ENCODE measurements at places on chromosomes 4 and X. TPM values are rescaled to one million over a fixed set of nuclear protein-coding genes. Genes with fewer than 3 reads are reported as not detected.

The CXCL3 gene
- not detected for total RNA-seq

The HSFX4 gene
- not detected for total RNA-seq

The TRAM1L1 gene
- total RNA-seq = not detected

The CDS1 gene
- 0.15 TPM for total RNA-seq

The CLOCK gene
- 15.2 TPM for total RNA-seq

The CCKAR gene
- not detected for total RNA-seq

The SMIM43 gene
- not detected for total RNA-seq

The RPL9 gene
- total RNA-seq = 2,048 TPM

The FDCSP gene
- total RNA-seq = not detected

DNA sequence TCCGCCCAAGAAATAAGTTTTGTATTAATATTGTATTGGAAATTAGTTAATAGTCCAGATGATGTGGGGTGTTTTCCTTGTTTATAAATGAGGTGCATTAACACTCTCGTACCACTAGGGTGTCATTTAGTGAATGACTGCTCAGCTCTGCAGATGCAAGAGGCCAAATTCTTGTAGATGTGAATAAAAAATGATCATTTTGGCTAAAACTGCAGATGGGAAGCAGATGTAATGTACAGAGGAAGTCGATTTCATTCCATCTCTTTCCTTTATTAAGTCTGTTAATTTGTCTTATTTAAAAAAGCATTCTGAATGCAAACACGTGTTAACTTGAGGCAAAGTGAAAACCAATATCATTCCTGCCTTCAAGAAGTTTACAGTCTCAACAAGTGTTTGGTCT is 108.1 kb downstream of the DHX15 start:
- peaks cover 17% of the 10 kb centered on the region for H3K4me1 ChIP-seq
- no peaks in the 10 kb centered on the region for H3K36me3 ChIP-seq
- H3K27me3 ChIP-seq = peaks cover 6% of the 10 kb centered on the region

GRCh38 chr4:81628489-81628888 is 156.8 kb upstream of the RASGEF1B start:
- peaks cover 30% of the 10 kb centered on the region for H3K4me1 ChIP-seq
- H3K27ac ChIP-seq = no peak overlapping the region
- H3K36me3 ChIP-seq = no peaks in the 10 kb centered on the region
- no peaks in the 10 kb centered on the region for H3K27me3 ChIP-seq
- no peak overlapping the region for H3K4me3 ChIP-seq

DNA sequence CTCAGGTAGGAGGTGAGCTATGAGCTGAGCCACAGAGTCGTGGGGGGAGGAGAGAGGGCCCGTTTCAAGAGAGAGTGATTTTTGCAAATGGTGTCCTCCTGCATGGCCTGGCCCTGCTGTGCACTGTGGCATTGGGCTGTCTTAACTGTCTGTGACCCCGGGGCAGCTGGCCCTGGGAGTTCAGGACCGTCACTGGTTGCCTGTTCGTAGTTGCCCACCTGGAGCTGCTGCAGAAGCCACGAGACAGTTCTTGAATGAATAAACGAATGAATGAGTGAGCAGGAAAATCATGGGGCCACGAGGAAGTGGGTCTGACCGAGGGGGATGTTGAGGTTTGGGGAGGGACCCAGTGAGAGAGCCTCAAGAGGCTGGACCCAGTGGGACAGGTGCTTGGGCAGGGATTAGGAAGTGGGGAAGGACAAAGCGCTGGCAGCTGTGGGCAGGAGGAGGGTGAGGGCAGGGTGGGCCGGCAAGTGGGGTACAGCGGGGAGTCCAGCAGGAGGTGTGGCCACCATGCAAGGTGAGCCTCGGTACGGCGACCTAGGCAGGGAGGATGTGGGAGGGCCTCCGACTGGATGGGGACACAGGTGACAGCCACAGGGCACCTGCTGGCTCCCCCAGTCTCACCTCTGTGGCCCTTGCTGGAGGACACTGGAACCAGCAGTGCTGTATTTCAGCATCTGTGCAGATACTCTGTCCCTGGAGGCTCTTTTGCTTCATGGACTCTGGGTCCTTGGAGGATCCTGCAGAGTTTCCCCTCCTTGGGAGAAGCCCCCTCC is 10.2 kb downstream of the RGS12 start:
- peak; percentile 37 for DNase-seq
- H3K4me3 ChIP-seq = no peak overlapping the region
- no peaks in the 10 kb centered on the region for H3K36me3 ChIP-seq
- no peaks in the 10 kb centered on the region for H3K27me3 ChIP-seq

- no peak overlapping the region for H3K4me3 ChIP-seq
- no peaks in the 10 kb centered on the region for H3K27me3 ChIP-seq
- no peak for DNase-seq
- H3K36me3 ChIP-seq = no peaks in the 10 kb centered on the region
Observed at GRCh38 chrX:147848543-147849443, 62.9 kb upstream of the FMR1 start.

GRCh38 chr4:103136671-103137445 is 37.2 kb upstream of the BDH2 start:
- DNase-seq = no peak
- H3K4me1 ChIP-seq = no peaks in the 10 kb centered on the region
- no peaks in the 10 kb centered on the region for H3K36me3 ChIP-seq
- H3K4me3 ChIP-seq = no peak overlapping the region

DNA sequence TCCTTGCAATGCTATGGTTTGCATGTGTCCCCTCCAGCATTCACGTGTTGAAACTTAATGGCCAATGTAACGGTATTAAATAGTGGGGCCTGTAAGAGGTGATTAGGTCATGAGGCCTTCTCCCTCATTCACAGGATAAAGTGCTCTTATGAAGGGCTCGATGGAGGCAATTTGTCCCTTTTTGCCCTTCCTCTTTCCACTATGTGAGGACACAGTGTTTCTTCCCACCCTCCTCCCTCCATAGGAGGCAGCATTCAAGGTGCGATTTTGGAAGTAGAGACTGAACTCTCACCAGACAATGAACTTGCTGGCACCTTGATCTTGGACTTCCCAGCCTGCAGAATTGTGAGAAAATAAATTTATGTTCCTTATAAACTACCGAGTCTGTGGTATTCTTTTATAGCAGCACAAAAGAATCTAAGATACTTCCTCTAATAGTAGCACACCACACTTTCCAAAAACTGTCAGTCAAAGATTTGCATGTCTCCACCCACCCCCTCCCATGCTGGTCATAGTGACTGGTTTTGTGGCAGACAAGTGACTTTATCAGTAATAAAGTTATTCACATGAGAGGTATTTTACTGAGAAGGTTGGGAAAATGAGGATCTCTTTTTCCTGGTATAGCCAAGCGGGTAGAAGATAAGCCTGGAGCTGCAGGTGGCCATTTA is 113.5 kb upstream of the TTC29 start:
- peak; percentile 63 for DNase-seq
- no peak overlapping the region for H3K4me3 ChIP-seq
- no peaks in the 10 kb centered on the region for H3K36me3 ChIP-seq
- H3K27me3 ChIP-seq = no peaks in the 10 kb centered on the region
- peaks cover 15% of the 10 kb centered on the region for H3K4me1 ChIP-seq

DNA sequence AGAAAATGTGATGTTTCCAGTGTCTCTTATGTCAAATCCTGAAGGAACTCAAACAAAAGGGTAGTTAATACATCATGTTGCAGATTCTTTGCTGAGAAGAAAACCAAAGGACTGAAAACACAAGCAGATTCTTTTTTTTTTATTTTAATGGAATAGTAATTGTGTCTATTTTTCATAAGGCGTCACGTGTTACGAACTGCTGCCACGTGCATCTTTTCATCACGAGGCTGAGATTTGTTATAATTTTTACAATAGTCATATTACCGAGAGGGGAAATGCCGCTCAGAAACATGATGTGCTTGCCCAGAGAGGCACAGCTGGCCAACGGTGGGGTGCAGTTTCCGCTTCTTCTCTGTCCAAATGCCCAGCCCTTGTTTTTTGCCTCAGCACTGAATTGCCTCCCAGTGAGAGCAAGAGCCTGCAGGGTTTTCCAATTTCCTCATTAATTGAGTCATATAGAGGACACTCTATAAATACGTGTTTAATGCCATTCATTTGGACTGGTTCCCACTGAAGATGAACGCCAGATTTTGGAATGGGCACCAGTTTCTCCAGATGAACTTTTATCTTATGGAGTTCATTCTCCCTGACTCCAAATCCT is 225.3 kb downstream of the STK32B start:
- no peaks in the 10 kb centered on the region for H3K27me3 ChIP-seq

DNA sequence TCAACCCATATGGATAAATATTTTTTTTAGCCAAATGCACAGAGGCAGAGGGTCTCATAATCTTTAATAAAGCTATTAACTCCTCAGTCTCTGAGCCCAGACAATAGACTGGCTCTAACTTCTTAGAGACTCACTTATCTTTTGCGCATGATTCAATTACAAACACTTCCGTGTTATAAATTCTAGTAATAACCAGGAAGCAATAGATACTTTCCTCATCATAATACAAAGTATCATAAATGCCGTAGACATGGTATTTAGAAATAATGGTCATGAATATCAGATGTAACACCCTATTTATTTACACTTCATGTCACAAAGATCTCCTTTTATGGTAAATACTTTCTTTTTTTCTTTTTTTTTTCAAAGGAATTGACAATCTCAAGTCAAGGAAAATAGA is 4.4 kb upstream of the GIMD1 start:
- no peaks in the 10 kb centered on the region for H3K27me3 ChIP-seq
- H3K4me1 ChIP-seq = no peaks in the 10 kb centered on the region
- no peak for DNase-seq
- H3K36me3 ChIP-seq = no peaks in the 10 kb centered on the region
- no peak overlapping the region for H3K4me3 ChIP-seq

GRCh38 chr4:102390438-102390837 is 45.2 kb upstream of the SLC39A8 start:
- H3K4me1 ChIP-seq = no peaks in the 10 kb centered on the region
- no peak overlapping the region for H3K4me3 ChIP-seq
- no peak overlapping the region for H3K27ac ChIP-seq
- H3K36me3 ChIP-seq = no peaks in the 10 kb centered on the region

DNA sequence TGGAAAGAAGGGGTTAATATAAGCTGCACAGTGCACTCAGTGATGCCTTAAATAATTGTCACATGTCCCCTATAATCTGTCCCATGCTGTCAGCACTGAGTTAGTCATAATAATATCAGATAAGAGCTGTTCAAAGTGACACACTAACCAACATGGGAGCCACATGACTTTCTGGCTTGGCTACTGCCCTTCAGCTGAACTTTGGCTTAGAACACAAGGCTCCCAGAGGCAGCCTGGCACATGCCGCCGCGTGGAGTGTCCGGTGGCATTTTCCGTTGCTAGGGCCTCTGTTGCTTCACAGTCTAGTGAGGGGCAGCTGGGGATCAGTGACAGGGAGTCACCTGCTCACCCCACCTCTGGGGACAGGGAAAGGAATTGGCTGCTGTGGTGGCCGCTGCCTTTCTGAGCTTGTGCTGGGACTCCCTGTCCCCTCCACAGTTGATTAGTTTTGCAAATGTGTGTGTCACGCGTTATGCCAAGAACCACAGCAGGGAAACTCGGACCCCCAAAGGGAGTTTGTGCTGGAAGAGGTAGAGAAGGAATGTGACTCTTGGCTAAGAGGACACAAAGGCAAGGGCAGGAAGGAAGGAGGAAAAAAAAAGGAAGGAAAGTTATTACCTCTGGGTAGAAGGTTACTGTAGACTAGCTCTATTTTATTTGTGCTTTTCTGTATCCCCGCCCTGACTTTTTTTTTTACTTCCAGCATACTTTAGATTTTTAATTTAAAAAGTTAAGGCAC is 41.1 kb upstream of the PPARGC1A start:
- H3K4me1 ChIP-seq = no peaks in the 10 kb centered on the region
- no peaks in the 10 kb centered on the region for H3K27me3 ChIP-seq
- H3K36me3 ChIP-seq = no peaks in the 10 kb centered on the region
- DNase-seq = no peak
- no peak overlapping the region for H3K4me3 ChIP-seq

DNA sequence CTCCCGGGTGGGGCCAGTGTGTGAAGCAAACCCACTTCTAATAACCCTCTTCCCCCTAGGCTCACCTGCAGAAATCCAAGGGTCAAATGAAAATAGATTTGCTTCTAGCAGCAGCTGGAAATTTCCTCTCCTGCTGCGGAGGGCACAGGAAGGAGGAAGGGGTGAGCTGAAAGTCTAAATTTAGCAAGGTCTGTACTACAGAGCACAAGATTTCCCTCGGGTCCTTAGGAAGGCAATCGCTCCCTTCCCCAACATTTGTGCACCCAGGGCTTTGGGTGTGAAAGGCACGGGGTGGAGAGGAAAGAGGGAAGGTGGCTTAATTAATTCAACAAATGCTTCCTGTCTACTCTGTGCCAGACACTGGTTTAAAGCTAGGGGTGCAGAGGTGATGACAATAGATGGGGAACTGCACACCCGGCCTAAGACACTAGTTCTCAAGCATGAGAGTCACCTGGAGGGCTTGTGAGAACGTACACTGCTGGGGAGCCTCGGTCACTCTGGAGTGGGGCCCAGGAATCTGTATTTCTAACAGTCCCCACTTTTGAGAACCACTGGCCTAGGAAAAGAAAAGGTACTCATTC is 204.4 kb downstream of the NSUN7 start:
- no peaks in the 10 kb centered on the region for H3K4me1 ChIP-seq
- H3K36me3 ChIP-seq = no peaks in the 10 kb centered on the region
- no peak for DNase-seq
- no peak overlapping the region for H3K27ac ChIP-seq

DNA sequence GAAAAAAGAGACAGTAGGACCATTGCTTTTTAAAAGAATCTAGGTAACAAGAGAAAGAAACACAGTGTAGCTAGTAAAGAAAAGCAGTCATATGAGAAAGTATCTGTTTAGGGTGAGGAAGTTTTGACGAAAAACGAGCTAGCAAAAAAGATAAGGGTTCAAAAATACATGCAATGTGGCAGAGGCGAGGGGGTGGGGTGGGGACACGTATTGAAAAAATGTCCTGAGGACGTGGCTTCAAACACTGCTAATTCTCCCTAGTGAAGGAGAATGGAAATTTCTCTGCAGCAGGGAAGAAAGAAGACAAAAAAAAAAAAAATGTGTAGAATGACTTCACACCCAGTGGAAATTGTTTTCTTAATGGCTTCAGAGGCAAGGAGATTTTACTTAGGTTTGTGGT is 856.4 kb upstream of the INTU start:
- no peak overlapping the region for H3K4me3 ChIP-seq
- no peaks in the 10 kb centered on the region for H3K27me3 ChIP-seq
- DNase-seq = no peak
- H3K27ac ChIP-seq = no peak overlapping the region
- H3K36me3 ChIP-seq = no peaks in the 10 kb centered on the region

DNA sequence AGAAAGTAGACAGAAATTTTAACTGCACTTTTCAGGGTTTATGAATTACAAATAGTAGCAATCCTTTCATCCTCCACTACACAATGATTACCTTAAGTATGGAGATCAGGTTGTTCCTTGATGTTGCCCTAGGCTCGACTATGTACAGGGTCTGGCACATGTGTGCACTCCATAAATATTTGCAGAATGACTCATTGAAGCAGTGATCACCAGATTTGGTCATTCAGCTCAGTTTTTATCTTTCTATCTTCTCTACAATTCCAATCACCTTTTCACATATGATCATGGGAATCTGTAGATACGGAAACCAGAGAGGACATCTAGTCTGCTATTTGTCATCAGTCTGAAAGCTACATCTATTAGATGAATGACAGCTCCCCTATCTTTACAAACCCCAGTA is 171.7 kb upstream of the HCCS start:
- no peaks in the 10 kb centered on the region for H3K36me3 ChIP-seq
- no peaks in the 10 kb centered on the region for H3K4me1 ChIP-seq
- no peak for DNase-seq
- H3K27me3 ChIP-seq = no peaks in the 10 kb centered on the region
- H3K4me3 ChIP-seq = no peak overlapping the region

GRCh38 chrX:153423652-153424051 is 12.4 kb downstream of the ZFP92 start:
- H3K27me3 ChIP-seq = no peaks in the 10 kb centered on the region
- no peaks in the 10 kb centered on the region for H3K36me3 ChIP-seq
- no peak for DNase-seq
- H3K4me3 ChIP-seq = no peak overlapping the region
- H3K27ac ChIP-seq = no peak overlapping the region

Measured in B cell (primary cell).